Stimulated activated CD4-positive, alpha-beta T cell treated with anti-CD3 and anti-CD28 coated beads, Interleukin-15, amount 100 ng/mL, for 1 hour (primary cell): ENCODE measurements at places on chromosomes 5 and 9.

- DNase-seq: no peak
Measured at GRCh38 chr9:120985819-120986222, 59.2 kb upstream of the TRAF1 start.

GRCh38 chr5:150801117-150801927 lies 22.8 kb downstream of the SMIM3 start:
- DNase-seq: no peak

DNA sequence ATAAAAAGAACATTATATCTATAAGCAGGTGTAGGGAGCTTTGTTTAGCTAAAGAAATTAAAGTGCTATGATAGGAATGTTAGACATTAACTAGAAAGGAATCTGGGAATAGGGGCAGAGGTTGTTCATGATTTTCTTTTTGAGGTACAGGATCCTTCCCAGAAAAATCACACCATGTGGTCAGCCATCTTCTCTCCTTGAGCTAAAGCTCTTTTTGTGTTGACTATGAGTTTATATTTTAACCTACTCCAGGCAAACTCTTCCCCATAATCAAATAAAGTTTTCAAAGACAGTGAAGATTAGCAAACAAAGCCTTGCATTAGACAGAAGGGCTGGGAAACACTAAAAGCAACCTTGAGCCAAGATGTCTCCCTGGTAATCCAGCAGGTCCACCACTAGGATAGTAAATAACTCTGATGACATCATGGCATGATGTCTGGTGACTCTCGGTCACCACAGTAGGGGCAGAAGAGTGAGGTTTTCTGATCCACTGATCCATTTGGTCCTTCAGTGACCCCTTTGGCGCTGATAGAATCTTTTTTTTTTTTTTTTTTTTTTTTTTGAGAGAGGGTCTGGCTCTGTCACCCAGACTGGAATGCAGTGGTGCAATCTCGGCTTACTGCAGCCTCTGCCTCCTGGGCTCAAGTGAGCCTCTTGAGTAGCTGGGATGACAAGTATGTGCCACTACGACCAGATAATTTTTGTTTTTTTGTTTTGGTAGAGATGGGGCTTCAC lies 30.6 kb upstream of the IL6ST start:
- no peak for DNase-seq

GRCh38 chr5:65334077-65334476 lies 147.6 kb downstream of the ADAMTS6 start:
- no peak for DNase-seq

DNA sequence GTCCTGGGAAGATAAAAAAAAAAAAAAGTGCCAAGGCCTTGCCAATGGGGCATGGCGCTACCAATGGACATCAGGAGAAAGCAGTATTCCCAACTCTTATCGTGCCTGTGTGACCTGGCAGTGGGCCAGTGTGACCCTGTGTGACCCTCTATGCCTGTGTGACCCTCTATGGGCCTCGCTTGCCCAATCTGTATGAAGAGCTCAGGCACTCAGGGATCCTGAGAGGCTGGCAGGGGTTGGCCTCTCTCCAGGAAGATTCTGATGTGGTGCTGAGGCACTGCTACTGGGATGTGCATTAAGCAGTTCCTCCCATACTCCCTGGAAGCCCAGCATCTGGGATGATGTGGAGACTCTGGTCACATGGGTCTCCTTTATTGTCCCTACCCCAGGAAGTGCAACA lies 179.2 kb downstream of the MACROH2A1 start:
- no peak for DNase-seq

GRCh38 chr5:115978779-115979178 lies 16.5 kb downstream of the LVRN start:
- DNase-seq: no peak

- no peak for DNase-seq
Measured at GRCh38 chr5:149279661-149280060, 8.0 kb downstream of the AFAP1L1 start.

DNA sequence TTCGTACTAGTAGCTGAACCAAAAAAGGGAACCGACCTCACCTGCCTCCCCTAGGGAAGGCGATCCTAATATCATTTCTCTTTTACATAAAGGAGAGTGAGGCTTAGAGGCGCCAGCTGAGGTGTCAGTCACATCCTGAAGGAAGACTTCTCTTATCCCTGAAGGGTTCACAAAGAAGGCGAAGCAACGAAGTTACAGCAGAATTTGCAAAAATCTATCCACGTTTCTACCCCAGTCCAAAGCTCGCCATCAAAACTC lies 598 bp upstream of the KIAA1191 start:
- DNase-seq: no peak

- DNase-seq: no peak
Measured at GRCh38 chr5:181218795-181219124, 4.3 kb upstream of the TRIM41 start.

DNA sequence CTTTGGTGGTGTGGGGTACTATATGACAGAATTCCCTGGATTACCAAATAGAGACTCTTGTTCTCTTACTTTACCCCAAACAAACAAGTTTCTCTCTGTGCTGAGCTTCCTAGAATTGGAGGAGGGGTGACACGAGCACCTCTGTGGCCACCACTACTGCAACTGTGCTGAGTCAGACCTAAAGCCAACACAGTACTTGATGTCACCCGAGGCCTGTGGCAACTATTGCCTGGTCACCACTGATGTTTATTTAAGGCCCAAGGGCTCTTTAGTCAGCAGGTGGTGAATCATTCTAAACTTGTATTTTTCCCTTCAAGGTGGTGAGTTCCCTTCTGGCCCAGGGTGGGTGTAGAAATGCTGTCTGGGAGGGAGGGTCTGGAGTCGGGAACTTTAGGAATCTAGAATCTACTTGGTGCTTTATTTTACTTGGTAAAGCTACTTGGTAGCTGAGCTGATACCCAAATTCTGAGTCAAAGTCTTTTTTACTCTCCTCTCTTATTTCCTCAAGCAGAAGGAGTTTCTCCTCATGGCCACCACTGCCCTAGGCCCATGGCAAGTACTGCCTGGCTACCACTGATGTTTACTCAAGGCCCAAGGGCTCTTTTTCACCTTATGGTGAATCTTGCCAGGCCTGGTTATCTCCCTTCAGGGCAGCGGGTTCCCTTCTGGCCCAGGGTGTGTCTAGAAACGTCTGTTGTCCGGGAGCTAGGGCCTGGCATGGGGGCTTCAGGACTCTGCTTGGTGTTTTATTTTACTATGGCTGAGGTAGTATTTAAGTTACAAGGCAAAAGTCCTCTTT lies 9.8 kb downstream of the LURAP1L start:
- DNase-seq: no peak

GRCh38 chr5:62742207-62742606 lies 163.6 kb downstream of the LRRC70 start:
- DNase-seq: no peak

- DNase-seq: no peak
Measured at GRCh38 chr5:38541174-38541725, 15.2 kb downstream of the LIFR start.

DNA sequence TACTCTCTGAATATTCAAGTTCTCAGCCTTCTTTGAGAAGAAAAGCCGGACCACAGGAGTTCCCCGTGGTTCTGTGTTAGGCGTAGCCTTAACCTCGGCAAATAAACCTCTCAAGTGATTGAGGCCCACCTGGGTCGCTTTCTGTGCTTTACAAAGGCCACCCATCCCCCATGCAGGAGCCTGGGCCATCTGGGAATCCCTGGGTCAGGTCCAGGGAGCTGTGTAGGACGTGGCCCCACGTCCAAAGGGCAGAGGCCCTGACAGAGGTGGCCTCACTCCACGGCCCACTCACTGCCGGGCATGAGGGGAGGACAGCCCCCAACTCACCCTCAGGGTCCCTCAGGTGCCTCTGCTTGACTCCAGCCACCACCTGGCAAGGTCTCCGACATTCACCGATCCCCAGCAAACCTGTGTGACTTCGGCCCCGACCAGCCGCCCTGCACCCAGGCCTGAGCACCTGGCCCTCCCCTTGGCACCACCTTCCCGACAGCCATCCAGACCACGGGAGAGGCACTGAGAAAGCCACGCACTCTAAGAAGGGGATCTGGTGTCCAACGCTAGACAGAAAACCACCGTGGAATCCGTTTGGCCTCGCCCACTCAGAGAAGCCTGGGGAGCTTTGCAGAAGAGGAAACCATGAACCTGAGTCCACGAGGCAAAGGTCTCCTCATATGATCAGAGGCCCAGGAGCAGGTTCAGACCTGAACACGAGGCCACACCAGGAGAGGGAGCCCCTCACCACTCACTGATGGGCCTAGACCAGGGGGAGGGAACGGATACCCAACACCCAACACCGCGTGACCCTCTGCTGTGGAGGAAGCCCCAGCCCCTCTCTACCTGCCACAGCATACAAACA lies 4.5 kb downstream of the SLC12A7 start:
- DNase-seq: no peak

DNA sequence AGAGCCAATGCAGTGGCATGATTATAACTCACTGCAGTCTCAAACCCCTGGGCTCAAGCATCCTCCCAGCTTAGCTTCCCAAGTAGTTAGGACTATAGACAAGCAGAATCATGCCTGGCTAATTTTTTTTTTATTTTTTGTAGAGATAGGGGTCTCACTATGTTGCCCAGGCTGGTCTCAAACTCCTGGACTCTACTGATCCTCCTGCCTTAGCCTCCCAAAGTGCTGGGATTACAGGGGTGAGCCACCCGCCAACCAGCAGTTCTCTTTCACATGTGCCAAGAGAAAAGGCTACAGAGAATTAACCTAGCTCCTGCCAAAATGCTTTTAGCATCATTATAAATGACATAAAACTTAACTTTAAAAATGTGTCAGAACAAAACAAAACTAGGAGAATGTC lies 8.1 kb downstream of the AK3 start:
- DNase-seq: no peak

GRCh38 chr9:129548571-129549135 lies 72.2 kb downstream of the C9orf50 start:
- DNase-seq: no peak

GRCh38 chr9:132878695-132879456 lies at the start of gene SPACA9:
TSS of gene SPACA9 (plus strand) at chr9:132878898. CDS start at chr9:132883948, 5,050 bp downstream.
- DNase-seq: peak; percentile 5

GRCh38 chr5:160181965-160182622 lies 47.2 kb upstream of the FABP6 start:
- no peak for DNase-seq

DNA sequence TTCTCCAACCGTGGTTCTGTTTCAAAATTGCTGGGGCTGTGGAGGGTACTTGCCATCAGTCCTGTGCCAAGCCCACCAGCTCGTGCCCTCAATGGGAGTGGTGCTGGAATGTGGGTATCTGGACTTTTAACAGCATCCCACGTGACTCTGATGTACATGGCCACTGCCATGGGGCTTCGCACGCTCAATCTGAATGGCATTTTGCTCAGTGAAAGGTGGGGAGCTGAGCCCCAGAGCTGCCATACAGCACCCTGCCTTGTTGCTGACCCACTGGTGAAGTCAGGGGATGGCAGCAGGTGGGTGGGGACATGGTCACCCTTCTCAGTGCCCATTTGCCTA lies 16.6 kb upstream of the SYNPO start:
- no peak for DNase-seq

GRCh38 chr5:1056611-1057484 lies 48.2 kb downstream of the NKD2 start:
- no peak for DNase-seq

DNA sequence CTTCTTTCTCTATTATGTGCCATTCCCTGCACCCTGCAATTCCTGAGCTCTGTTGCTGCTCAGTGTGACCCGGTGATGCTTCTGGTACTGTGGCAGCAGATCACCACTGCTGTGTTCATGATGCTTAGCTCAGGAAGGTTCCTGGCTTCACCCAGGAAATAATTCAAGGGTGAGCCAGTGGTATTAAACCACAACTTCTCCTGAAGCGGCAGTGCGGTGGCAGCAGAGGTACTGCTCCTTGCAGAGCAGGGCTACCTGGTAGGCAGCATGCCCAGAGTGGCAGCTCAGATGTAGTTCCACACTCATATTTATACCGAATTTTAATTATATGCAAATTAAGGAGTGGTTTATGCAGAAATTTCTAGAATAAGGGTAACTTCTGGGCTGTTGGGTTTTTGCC lies 213.8 kb upstream of the ZNF608 start:
- DNase-seq: no peak

- DNase-seq: no peak
Measured at GRCh38 chr9:109437286-109437685, 60.8 kb downstream of the PTPN3 start.

- no peak for DNase-seq
Measured at GRCh38 chr5:29414681-29415080, 1778.8 kb upstream of the CDH6 start.

GRCh38 chr5:99004960-99005359 lies 76.2 kb upstream of the CHD1 start:
- DNase-seq: no peak

DNA sequence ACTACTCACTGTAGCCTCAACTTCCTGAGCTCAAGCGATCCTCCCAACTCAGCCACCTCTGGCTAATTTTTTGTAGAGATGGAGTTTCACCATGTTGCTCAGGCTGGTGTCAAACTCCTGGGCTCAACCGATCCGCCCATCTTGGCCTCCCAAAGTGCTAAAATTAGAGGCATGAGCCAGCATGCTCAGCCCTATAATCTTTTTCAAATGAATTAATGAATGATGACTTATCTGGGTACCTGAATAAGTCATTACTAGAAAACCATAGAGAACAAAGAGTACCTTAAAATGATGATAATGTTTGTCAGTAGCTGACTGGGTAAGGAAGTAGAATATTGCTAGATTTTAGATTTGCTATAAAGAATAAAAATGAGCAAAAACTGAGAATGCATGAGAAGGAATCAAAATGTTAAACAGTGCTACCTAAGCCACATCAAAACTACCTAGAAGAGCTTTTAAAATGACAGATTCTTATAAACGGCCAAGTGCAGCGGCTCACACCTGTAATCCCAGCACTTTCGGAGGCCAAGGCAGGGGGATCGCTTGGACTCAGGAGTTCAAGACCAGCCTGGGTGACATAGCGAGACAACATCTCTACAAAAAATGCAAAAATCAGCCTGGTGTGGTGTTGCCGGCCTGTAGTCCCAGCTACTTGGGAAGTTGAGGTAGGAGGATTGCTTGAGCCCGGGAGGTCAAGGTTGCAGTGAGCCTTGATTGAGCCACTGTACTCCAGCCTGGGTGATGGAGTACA lies 13.6 kb downstream of the FNBP1 start:
- no peak for DNase-seq

GRCh38 chr5:68834491-68834981 lies 259.3 kb upstream of the SLC30A5 start:
- no peak for DNase-seq

GRCh38 chr5:80122579-80122978 lies 87.4 kb downstream of the THBS4 start:
- DNase-seq: no peak

DNA sequence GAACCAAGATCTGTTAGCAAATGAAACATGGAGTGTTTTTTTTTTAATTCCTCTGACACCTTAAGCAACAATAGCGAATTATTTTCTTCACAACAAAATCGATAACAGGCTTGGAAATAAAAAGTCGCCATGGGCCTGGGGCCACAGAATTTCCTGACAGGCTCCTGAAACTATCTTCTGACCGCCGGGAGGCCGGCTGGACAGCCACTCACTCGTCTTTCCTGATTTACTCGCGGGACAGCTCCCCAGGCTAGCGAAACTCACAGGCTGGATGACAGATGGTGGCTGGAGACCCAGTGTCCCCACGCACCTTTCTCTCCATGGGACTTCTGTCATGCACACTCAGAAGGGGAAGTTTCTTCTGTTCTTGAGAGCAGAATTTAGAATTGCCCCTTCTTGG lies 143.3 kb upstream of the IRX2 start:
- no peak for DNase-seq

GRCh38 chr5:150056075-150056443 lies 30.3 kb downstream of the CSF1R start:
- DNase-seq: no peak
